EL (cell line): ENCODE measurements at places on chromosomes 6 and 20.

DNA sequence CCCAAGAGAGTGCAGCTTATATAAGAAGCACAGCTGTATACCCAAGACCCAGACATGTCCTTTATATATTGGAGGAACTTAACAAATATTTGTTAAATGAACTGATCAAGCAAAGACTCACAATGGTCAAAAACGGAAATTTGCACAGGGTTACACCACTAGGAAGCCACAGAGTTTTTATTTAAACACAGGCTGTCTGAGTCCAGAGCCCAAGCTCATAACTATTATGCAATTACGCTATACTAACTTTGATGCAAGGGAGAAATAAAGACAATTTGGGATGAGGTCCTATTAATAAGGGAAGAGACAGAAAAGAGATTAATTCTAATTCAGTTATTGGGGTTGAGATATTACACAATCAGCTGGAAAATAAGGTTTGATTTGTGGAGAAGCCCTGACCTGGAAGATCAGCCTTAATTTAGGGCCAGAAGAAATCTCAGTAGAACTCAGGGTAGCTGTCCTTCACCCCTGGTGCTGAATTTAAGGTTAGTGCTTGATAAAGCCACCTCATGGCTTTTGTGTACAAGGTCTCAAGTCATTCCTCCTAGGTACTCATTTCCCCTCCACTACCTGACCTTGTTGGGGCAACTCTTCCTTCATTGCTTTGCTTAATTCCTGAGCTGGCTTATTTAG lies 10.5 kb upstream of the ZNF334 start:
- no peak for DNase-seq

- DNase-seq, result no peak
Observed at GRCh38 chr6:110310861-110311446, 47.2 kb downstream of the METTL24 start.

DNA sequence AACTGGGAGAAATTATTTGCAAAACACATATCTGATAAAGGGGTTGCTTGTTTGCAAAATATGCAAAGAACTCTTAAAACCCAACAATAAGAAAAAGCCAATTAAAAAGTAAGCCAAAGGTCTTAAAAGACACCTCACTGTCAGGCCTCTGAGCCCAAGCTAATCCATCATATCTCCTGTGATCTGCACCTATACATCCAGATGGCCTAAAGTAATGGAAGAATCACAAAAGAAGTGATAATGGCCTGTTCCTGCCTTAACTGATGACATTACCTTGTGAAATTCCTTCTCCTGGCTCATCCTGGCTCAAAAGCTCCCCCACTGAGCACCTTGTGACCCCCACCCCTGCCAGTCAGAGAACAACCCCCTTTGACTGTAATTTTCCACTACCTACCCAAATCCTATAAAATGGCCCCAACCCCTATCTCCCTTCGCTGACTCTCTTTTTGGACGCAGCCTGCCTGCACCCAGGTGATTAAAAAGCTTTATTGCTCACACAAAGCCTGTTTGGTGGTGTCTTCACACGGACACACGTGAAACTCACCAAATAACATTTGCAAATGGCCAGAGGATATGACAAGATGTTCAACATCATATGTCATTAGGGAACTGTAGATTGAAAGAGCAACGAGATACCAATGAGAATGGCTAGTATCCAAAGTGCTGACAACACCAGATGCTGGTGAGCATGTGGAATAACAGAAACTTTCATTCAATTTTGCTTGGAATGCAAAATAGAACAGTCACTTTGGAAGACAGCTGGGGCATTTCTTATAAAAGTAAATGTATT lies 565.0 kb upstream of the ADGRB3 start:
- DNase-seq, result no peak

- DNase-seq, result no peak
Observed at GRCh38 chr6:14135893-14136539, 18.4 kb downstream of the CD83 start.

- peak; percentile 57 for DNase-seq
Observed at GRCh38 chr6:89140347-89141156, 5.3 kb upstream of the PM20D2 start.

- DNase-seq, result no peak
Observed at GRCh38 chr6:103356531-103356930, 1503.2 kb downstream of the HACE1 start.
